ENCODE measurements at places on chromosomes 16 and 17.
A peak's percentile ranks its signal among the peaks of the same experiment; 100 is the strongest.

GRCh38 chr16:3819175-3819527 is 61.4 kb downstream of the CREBBP start:
- no peak for DNase-seq

DNA sequence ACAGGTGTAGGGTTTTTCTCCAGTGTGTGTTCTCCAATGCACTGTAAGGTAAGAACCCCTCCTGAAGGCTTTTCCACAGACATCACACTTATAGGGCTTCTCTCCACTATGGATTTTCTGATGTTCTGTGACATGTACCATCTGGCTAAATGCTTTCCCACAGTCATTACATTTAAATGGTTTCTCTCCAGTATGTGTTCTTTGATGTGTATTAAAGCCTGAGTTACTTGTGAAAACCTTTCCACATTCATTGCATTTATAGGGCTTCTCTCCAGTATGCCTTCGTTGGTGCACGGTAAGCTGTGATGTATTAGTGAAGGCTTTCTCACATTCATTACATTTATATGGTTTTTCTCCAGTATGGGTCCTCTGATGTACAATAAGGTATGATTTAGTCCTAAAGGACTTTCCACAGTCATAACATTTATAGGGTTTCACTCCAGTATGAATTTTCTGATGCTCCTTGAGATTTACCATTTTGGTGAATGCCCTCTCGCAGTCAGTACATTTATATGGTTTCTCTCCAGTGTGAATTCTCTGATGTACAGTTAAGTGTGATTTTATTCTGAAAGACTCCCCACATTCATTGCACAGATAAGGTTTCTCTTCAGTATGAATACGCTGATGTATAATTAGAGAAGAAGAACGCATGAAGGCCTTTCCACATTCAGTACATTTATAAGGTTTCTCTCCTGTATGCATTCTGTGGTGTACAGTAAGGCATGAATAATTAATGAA is 30.9 kb downstream of the ZNF624 start:
- no peak for DNase-seq

GRCh38 chr17:65809366-65809765 is 247.9 kb upstream of the AXIN2 start:
- no peak for DNase-seq

GRCh38 chr17:19013226-19013625 is 8.7 kb upstream of the FAM83G start:
- no peak for DNase-seq

DNA sequence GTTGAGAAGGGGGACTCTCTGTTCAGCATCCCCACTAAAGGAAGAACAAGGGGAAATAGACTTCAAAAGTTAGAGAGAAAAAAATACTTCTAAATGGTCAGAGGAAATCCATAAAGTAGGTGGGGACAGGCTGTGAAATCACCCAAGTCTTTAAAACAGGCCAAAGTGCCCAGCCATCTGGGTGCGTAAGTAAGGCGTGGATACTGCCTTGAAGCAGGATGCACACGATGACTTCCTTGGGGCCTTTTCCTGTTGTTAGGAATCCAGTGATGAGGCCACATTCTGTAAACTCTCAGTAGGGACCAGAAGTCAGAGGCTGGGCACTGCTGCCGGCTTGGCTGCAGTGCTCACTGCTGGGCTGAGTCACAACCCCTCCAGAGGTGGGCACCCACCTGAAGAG is 9.2 kb downstream of the AXIN2 start:
- DNase-seq, result no peak

GRCh38 chr17:11644265-11645212 is 46.3 kb downstream of the DNAH9 start:
- no peak for DNase-seq

GRCh38 chr16:77299395-77299794 is 100.2 kb downstream of the SYCE1L start:
- no peak for DNase-seq

DNA sequence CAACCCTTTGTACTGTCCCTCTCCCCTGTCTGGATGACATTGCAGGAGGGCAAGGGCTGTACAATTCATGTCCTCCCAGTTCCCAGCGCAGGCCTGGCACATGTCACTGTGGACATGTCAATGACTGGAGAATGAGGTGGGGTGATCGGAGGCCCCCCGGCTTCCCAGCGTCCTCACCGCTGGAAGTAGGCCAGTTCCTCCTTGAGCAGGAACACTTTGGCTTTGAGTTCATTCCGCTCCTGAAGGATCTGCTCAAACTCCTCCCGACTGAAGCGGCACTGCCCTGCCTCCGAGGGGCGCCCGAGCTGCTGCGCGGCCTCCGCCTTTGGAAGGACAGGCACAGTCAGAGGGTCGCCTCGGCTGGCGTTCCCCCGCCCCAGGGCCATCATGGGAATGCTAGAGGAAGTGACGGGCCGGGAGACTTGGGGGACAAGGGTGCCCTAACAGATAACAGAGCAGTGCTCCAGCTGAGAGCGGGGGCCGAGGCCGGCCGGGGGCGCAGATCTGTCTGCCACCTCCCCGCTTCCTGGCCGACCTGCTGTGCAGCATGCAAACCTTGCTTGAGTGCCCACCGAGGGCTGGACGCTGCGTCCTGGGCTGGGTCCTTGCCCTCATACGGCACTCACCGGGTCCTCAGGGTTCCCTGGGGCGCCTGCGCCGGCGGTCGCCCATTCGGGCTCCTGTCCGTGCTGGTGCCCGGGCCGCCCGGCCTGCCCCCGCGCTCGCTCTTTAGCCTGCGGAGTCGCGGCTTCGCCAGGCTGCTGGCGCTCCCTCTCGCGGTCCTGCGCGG is 1.3 kb downstream of the RILP start:
- DNase-seq, result no peak

GRCh38 chr17:72967977-72968585 is 124.4 kb downstream of the SLC39A11 start:
- no peak for DNase-seq

- DNase-seq, result no peak
These were observed 3.2 kb downstream of the NAGS start for GRCh38 chr17:44007346-44008204.

DNA sequence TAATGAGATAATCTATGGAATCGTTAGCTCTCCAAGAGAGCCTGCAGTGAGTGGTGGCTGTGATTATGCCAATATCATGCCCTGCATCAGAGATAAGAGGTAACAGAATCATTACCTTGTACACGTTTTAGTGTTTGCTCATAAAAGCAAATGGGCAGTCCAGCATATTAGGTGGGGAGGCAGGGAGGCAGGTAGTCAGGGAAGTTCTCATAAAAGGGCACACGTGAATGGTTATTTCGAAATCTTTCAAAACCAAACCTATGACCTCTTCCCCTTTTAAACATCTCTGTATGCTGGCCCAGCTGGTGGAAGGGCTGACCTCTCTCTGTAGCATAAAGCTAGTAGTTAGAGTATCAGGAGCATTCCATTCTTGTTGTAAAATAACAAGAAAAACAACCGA is 51.7 kb downstream of the VAT1L start:
- no peak for DNase-seq

- no peak for DNase-seq
These were observed 8.0 kb downstream of the MAP3K14 start for GRCh38 chr17:45308840-45309239.

GRCh38 chr17:77429369-77429968 is 288.7 kb downstream of the SEC14L1 start:
- DNase-seq, result no peak

GRCh38 chr17:78010759-78011158 is 52.3 kb downstream of the TNRC6C start:
- DNase-seq, result no peak

DNA sequence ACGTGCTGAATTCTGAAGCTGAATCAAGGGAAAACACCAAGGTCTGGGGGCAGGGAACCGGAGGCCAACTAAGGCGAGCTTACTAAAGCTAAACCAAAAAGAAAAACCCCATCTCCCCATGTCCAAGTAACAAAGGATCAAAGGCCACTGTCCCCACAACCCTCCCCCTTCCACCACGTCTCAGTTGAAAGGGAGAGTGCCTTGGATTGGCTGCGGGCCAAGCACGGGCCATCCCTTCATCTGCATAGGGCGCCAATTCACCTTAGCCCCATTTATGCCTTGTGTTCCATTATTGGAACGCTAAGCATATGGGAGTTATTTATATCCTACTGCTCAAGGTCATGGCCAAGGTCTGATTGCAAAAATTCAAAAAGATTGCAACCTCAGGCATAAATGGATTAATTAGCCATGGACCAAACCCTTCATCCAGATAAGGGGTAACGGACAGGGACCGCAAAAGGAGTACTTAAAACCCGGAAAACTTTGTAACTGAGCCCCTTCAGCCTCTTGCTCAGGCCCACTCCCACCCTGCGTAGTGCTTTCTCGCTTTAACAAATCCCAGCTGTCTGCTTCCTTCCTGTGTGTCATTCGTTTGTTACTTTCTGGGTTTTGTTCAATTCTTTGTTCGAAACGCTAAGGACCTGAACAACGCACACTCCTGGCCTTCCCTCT is 740 bp upstream of the ATP6V0D1 start:
- no peak for DNase-seq

GRCh38 chr17:61209525-61209924 is 190.1 kb upstream of the TBX2 start:
- no peak for DNase-seq

DNA sequence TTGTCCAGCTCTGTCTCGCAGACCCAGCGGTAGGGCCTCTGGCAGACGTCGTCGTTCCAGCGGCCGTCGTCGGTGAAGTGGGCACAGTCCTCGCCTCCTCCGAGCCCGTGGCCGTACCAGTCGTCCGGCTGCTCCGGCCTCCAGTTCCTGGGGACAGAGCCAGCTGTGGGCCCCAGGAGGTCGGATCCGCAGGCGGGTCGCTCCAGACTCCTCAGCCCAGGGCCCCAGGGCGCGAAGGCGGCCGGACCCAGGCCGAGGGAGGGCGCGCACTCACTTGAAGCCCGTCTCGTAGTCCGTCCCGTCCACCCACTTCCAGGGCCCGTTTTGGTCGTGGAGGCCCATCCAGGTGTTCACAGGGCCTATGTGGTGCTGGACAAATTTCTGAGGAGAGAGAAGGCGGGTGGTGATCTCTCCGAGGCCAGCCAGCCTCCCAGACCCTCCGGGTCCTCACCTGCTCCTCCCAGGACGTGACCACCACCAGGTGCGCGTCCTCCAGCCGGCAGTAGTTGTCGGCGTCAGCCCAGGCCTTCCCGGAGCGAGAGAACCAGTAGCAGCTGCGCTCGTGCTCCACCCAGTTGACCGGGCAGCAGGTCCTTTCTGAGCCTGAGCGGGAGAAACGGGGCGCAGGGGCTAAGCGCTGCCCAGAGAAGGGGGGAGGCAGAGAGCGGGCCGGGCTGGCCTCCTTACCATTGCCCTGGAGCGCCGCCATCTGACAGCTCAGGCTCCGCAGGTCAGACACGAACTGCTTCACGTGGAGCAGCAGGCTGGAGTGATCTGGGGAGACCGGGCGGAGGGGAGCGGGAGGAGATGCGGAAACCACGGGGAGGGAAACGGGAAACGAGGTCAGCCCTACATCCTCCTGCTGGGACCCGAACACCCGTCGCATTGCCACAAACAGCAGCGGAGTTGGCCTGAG is 5.2 kb downstream of the ASGR1 start:
- peak; percentile 23 for DNase-seq

Measured in GM18507 (cell line).